ENCODE measurements at places on chromosomes 2 and 18.

DNA sequence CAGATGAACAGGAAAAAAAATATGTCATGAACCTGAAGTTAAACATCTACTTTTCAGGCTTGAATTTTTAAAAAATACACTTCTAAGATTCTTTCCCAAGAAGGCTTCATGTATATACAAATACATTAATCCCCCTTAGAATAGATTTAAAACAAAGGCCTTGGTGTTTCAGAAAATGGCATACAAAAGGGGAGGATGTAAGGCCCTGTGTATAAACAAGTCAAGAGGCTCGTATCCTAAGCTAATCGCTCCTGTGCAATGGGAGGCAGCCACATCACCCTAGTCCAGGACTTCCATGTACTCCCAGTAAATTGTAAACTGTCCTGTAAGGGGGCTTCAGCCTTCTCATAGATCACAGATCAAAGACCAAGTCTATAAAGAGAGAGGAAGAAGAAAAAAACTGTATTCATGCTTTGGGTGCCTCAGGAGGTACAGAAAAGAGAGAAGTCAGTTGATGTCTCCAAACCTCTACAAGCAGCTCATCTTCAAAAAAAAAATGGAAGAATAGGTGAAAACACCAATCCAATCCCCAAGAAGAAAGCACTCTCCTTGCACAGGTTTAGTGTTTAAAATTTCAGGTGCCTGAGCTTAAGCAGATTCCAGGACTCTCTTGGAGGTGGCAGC is 53.9 kb downstream of the ANKRD44 start:
- DNase-seq, result no peak

GRCh38 chr2:98032086-98032485 is 36.3 kb upstream of the TMEM131 start:
- no peak for DNase-seq

DNA sequence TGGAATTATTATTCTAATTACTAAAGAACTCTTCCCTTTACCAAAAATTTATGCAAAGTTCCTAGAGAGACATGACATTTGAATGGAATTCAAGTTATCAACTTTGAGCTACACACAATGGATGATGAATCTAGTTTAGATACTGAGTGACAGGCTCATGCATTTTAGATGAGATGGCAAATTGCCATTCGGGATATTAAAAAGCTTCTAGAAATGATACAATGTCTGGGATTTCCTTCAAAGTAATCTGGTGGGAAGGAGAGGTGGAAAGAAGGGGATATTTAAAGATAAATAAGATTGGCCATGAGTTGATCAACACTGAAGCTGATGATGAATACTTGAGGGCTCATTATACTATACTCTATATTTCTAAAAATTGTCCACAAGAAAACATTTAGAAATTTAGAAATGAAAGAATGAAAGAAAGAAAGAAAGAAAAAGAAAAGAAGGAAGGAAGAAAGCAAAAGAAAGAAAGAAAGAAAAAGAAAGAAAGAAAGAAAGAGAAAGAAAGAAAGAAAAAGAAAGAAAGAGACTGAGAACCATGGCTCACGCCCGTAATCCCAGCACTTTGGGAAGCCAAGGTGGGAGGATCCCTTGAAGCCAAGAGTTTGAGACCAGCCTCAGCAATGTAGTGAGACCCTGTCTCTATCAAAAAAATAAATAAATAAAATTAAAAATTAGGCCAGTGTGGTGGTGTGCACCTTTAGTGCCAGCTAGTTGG is 62.6 kb upstream of the NEDD4L start:
- no peak for DNase-seq

DNA sequence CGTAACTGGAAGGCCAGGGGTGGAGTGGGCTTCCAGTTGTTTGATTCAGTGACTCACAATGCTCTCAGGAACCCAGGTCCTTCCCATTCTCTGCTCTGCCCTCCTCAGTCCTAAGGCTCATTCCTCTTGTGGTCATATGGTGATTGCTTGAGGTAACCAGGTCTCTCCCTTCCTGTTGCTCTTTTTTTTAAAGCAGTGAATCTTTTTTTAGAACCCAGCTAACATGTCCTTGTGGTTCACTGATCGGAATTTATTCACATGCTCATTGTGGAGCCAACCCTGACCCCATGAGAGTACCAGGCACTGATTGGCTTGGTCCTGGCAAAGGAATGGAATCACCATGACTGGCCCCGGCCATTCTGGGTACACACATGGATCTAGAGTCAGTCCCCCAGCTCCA is 7.4 kb downstream of the THNSL2 start:
- DNase-seq, result no peak

- peak; percentile 79 for DNase-seq
These were observed 138.3 kb upstream of the ID2 start for GRCh38 chr2:8543383-8544170.

- no peak for DNase-seq
These were observed 534.8 kb upstream of the CDH7 start for GRCh38 chr18:65215865-65216466.

GRCh38 chr2:72889991-72890390 is 2.8 kb downstream of the SPR start:
- DNase-seq, result no peak

- no peak for DNase-seq
These were observed 117.8 kb downstream of the ATAD2B start for GRCh38 chr2:23809150-23809549.

- no peak for DNase-seq
These were observed 7.2 kb downstream of the MTHFD2 start for GRCh38 chr2:74205596-74205995.

- DNase-seq, result no peak
These were observed 118.5 kb downstream of the ATP9B start for GRCh38 chr18:79187532-79188277.

DNA sequence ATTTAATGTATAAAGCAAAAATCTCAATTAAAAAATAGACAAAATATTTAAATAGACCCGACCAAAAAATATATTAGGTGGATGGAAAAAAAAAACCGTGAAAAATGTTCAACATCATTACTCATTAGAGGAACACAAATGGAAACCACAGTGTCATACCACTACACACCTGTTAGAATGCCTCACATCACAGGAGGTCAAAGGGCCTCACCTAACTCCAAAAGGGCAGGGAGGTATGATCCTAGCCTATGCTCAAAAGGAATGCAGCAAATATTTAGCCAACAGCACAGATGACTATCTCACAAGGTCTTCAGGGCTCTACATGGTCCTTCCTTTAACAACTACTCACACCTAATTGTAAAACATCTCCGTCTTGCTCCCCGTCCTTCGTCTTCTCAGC is 185.5 kb upstream of the SETBP1 start:
- DNase-seq, result no peak

- DNase-seq, result no peak
These were observed 1943.8 kb upstream of the PIK3C3 start for GRCh38 chr18:40011201-40011600.

DNA sequence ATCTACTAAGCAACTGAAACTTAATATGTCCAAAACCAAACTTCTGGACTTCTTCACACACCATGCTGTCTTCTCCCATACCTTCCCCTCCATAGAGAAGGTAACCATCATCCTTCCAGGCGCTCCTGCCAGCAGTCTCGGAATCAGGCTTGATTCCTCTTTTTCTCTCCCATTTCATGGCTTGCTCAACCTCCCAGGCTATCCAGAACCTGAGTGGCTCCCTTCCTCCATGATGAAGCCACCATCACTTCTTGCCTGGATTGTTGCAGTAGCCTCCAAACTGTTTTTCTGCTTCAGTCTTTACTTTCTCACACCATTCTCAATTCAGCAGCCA is 40.1 kb upstream of the NDUFV2 start:
- DNase-seq, result no peak

DNA sequence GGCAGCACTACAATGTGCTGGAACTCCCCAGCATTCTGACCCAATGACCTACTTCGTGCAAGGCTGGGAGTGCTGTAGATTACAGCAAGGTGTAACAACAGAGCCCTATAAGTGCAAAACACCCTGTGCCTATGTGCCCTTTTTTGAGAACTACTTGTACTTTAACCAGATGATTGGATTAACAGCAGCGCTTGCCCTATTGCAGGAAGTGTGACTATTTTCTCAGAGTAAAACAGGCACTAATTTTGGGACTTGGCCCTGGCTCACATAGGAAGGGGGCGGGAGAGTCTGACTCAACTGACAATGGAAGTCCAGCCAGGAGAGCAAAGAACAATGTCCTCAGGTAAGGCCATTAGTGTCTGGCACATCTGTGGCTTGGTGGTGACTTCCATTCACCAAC is 35.6 kb upstream of the RNF125 start:
- no peak for DNase-seq

- no peak for DNase-seq
These were observed 136.7 kb upstream of the CAVIN2 start for GRCh38 chr2:191983591-191983990.

DNA sequence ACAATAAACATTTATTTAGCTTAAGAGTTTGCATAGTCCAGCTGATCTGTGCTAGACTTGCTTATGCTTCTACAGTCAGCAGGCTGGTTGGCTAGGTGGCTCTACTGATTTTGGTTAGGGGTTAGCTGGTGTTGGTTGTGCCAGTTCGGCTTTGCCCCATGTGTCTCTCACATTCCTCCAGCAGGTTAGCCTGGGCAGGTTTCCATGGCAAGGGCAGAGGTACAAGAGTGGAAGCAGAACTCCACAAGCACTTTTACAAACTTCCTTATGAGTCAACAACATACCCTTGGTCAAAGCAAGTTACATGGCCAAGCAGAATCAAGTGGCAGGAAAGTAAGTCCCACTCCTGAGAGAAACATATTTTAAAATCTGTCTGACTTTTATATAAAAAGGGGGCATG is 82.3 kb downstream of the SS18 start:
- no peak for DNase-seq

GRCh38 chr2:147109291-147109690 is 735.5 kb upstream of the ACVR2A start:
- DNase-seq, result no peak

GRCh38 chr18:77737405-77737804 is 487.8 kb downstream of the GALR1 start:
- DNase-seq, result no peak

DNA sequence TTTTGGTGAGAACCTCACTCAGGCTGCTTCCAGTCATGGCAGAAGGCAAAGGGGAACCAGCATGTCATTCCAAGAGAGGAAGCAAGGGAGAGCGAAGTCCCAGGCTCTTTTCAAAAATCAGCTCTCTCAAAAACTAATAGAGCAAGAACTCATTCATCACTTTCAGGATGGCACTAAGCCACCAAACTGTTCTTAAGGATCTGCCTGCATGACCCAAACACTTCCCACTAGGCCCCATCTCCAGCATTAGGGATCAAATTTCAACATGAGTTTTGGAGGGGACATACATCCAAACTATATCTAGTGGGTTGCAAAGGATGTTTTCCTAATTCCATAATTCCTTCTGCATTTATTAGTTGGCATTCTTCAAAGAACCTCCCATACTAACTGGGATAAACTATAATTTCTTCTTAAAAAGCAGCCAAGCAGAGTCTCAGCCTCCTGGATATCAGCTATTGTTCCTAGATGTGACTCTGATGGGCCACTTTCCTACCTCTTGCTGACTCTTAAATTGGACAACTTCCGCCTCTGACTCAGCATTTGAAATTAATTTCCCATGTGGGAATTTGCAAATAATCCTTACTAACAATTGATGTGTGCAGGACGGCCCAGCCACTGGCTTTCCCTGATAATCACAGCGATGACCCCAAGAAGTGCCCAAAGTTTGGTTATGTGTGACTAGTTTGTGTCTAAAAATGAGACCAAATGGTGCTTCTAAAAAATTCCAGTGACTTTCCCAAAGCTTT is 5.5 kb upstream of the REV1 start:
- no peak for DNase-seq

DNA sequence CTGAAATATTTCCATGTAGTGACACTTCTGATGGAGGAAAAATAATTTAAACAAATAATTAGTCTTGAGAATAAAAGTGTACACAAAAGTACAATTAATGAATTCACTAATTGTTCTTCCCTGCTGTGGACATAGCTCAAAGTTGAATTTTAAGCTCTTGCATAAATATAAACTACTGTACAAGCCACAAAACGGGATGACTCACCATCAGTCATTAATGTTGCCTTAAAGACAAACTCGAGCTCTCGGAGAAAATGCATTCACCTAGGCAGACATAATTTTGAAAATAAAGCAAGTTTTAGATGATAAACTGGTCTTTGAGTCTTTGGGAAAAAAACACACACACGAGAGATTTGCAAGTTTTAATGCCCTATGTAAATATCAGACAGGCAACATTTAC is 436.4 kb downstream of the ZNF521 start:
- no peak for DNase-seq

DNA sequence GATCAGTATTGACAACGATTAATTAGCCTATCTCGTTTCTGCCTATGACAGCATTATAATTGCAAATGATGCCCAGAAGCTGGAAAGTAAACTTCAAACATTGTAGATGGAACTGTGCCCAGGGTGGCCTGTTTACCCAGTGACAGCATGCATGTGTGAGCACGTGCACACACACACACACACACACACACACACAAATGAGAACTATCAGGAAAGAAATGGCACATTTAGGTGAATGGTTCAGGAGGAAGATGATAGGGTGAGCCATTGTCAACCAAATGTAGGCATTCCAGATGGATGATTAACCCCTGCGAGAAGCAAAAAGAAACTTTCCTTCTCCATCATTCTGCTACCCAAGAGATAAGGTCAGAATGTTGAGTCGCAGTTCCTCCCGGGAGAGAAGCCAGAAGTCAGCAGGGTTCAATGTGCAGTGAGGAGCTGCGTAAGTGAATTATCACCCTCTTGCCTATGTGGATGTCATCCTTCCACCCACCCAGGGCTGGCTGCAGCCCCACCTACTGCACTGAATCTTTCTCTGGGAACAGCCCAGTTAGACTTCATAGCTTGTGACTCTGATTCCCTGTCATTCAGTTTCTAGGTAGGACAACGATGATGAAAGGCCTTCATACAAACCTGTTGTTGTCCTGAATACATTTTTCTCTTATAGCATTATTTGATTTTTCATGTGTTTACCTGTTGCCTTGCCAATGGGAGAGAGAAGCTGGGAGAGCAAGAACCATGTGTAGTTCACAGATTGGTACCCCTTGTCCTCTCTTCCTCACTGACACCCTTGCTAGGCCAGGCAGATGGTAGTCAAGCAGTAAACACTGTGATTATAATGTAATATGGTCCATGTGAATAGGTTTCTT is 3.5 kb upstream of the APOB start:
- DNase-seq, result no peak

- DNase-seq, result no peak
These were observed 234.1 kb upstream of the ID2 start for GRCh38 chr2:8447610-8448221.

GRCh38 chr2:142973822-142974207 is 96.4 kb downstream of the KYNU start:
- DNase-seq, result no peak

GRCh38 chr2:139099721-139100120 is 319.5 kb upstream of the NXPH2 start:
- DNase-seq, result no peak

- DNase-seq, result no peak
These were observed 78.6 kb upstream of the ETAA1 start for GRCh38 chr2:67318563-67318962.

GRCh38 chr2:69796174-69796573 is 33.3 kb upstream of the GMCL1 start:
- no peak for DNase-seq

- DNase-seq, result no peak
These were observed 28.9 kb upstream of the ARHGEF4 start for GRCh38 chr2:130807659-130808385.

- DNase-seq, result no peak
These were observed 63.7 kb downstream of the COL4A3 start for GRCh38 chr2:227228061-227228667.

Measured in stimulated activated CD4-positive, alpha-beta T cell treated with anti-CD3 and anti-CD28 coated beads, Interleukin-4, amount 100 ng/mL, for 48 hours (primary cell).